HCT116 (cell line): ENCODE measurements at places on chromosomes 13 and 19.
A peak's percentile ranks its signal among the peaks of the same experiment; 100 is the strongest.

DNA sequence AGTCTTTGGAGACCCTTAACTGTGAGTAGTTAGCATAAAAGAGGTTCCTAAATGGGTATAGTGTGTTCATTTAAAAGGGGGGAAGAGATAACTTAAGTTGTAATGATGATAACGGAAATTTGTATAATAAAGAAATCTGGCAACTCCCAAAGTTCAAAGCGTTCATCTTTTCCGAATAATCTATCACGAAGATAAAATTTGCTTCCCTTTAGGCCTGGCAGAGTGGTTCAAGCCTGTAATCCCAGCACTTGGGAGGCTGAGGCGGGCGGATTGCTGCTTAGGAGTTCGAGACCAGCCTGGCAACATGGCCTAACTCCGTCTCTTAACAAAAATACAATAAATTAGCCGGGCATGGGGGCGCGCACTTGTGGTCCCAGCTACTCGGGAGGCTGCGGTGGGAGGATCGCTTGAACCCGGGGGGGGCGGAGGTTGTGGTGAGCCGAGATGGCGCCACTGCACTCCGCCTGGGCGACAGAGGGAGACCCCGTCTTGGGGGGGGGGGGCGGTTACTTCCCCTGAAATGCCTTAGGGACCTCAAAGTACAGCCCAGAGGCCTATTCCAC is 934 bp downstream of the N4BP2L2 start:
- peak; percentile 6 for DNase-seq

GRCh38 chr13:23039266-23039935 is 141.4 kb upstream of the SGCG start:
- no peak for DNase-seq

DNA sequence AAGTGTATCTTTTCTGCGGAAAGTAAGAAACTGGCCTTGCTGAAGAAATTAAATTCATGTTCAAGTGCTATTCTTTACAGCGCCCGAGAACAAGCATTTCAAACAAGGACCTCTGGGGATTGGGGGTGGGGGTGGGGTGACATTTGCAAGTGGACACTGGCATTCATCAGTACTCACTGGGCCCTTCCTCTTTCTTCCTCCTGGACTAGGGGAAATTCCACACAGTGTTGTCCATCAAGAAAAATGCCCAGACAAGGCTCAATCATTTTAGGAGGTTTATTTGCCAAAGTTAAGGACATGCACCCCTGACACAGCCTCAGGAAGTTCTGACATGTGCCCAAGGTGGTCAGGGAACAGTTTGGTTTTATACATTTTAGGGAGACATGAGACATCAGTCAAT is 22.9 kb upstream of the OR10H1 start:
- DNase-seq: no peak

- DNase-seq: no peak
Measured at GRCh38 chr19:32863841-32864240, 5.7 kb downstream of the SLC7A9 start.

- peak; percentile 75 for DNase-seq
Measured at GRCh38 chr13:87123987-87124784, 547.0 kb upstream of the SLITRK5 start.

DNA sequence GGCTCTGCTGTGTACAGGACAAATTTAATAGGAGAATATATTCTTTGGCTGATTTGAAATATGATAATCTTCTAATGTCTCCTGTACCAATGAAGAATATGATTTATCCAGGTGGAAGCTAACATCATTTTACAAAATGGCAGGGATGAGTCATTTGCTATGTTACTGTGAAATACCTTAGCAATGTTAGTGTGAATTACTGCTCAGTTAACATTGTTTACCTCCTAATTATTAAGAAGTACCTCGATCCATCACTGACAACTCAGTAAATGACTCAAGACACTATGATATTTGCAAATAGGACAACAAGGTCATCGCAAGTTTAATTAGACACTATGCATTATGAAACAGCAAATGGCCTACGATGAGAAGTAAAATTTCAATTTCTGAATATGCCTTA is 309.1 kb upstream of the EDNRB start:
- DNase-seq: no peak

- DNase-seq: no peak
Measured at GRCh38 chr19:42074513-42075363, 1.2 kb upstream of the ZNF574 start.

GRCh38 chr19:38736413-38737280 is 7.6 kb downstream of the CAPN12 start:
- DNase-seq: peak; percentile 48

GRCh38 chr13:106354961-106355360 is 180.5 kb downstream of the EFNB2 start:
- no peak for DNase-seq

DNA sequence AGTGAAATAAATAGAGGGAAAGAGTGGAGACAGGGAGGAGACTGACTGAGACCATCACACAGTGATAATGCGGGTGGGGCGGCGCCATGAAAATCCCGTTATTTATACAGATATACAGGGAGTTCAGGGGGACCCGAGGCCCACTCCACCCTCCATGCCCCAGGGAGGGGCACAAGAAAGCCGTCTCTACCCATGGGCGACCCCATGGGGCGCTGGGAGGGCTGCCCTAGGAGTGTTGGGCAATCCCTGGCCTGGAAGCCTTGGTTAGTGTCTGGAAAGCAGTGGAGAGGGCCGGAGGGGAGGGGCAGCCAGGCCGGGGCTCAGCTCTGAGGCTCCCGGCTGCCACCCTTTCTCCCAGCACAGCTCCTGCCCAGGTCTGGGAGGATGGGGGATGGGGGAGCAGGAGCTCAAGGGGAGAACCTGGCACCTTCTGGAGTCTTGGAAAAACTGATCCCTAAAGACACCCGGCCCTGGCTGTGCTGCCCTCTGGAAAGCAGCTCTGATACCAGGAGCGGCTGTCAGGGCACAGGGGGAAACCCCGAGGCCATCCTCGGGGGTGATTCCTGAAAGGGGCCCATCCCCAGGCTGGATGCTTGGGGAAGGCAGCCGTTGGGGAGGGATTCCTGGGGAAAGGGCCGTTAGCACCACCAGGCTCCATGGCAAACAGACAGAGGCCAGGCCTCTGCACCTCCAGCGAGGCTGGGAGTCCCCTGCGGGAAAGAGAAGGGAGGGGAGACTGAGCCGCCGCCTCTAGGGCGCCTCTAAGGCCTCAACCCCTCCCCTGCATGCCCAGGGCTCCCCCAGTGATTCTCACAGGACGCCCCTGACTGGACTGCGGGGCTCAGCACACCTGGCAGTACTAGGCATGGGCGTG is 3.0 kb upstream of the PRKD2 start:
- DNase-seq: no peak

- DNase-seq: peak; percentile 42
Measured at GRCh38 chr13:64928696-64929499, 2301.2 kb downstream of the PCDH9 start.

- DNase-seq: no peak
Measured at GRCh38 chr19:16227837-16228636, 30.3 kb downstream of the AP1M1 start.

DNA sequence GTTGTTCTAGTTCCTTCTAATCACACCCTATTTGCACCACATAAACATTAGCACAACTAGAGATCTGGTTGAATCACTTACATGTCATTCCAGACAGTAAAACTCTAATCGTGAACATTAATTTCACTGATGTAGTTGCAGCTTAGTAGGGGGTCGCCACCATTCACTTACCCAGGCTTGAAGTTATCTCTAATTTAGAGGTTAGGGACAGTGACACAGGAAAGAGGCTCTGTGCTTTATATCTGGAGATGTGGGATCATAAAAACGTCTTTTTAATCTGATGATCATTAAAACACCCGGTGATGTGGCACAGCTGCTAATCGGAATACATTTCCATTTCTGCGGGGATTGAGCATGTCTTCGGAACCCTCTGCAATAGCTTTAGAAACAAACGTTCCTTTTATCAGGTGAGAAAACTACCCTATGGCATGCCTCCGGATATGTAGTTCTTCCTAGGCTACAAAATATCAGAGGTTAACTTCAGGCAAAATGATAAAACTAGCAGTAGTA is 523.0 kb downstream of the MYO16 start:
- no peak for DNase-seq

- no peak for DNase-seq
Measured at GRCh38 chr19:50651174-50651573, 1.9 kb downstream of the C19orf81 start.

- no peak for DNase-seq
Measured at GRCh38 chr13:89577301-89577700, 1770.2 kb upstream of the MIR17HG start.

- no peak for DNase-seq
Measured at GRCh38 chr19:47456721-47457474, 14.8 kb downstream of the SLC8A2 start.

DNA sequence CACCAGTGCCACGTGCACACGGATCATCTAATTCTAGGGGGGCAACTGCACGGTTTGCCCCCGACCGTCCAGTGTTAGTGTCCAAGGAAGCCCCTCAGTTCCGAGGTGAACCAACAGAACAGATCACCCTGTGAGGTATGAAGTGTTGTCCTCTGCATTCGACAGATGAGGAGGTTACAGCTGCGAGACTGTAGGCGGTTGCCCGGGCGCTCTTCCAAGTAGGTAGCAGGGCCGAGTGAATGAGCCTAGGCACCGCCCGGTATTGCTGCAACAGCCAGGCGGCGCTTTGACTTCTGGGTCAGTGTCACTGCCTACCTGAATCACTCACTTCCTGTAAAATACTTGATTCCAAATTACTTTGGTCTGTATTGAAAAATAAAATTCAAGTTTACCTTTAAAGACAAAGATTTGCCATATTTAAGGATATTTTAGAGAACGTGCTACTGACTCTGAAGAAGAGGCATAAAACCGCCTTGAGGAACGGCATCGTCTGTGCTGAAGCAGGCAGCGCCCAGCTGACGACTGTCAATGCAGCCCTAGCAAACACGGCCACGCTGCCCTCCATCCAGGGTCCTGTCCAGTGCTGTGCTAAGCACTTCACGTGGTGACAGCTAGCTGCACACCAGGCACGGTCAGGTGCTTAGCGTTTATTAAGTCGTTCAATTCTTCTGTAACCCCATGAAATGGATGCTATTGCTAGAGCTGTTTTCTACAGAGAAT is 19.3 kb upstream of the RASA3 start:
- peak; percentile 53 for DNase-seq

DNA sequence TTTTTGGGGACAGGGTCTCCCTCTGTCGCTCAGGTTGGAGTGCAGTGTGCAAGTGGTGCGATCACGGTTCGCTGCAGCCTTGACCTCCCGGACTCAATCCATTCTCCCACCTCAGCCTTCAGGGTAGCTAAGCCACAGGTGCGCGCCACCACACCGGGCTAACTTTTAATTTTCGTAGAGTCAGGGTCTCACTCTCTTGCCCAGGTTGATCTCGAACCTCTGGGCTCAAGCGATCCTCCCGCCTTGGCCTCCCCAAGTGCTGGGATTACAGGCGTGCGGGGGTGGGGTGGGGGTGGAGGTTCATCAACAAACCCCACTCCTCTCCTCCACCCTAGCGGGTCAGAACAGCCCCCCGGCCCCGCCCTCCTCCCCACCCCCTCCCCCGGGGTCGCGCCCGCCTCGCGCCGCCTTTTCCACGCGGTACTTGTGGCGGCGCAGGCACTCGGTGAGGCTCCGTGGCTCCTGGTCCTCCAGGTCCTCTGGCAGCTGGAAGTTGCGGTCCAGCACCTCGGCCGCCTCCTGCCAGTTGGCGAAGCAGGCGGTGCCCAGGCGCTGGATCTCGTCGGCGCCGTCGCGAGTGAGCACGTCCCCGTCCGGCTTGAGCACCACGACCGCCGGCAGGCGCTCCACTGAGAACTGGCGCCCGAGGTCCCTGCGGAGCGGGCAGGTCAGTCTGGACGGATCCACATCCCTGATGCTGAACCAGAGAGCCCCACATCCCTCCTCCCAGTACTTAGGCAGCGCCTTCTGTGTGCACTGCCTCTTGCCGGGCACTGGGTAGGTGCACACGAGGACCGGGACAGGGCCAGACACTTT is 5.2 kb downstream of the NXNL1 start:
- no peak for DNase-seq

DNA sequence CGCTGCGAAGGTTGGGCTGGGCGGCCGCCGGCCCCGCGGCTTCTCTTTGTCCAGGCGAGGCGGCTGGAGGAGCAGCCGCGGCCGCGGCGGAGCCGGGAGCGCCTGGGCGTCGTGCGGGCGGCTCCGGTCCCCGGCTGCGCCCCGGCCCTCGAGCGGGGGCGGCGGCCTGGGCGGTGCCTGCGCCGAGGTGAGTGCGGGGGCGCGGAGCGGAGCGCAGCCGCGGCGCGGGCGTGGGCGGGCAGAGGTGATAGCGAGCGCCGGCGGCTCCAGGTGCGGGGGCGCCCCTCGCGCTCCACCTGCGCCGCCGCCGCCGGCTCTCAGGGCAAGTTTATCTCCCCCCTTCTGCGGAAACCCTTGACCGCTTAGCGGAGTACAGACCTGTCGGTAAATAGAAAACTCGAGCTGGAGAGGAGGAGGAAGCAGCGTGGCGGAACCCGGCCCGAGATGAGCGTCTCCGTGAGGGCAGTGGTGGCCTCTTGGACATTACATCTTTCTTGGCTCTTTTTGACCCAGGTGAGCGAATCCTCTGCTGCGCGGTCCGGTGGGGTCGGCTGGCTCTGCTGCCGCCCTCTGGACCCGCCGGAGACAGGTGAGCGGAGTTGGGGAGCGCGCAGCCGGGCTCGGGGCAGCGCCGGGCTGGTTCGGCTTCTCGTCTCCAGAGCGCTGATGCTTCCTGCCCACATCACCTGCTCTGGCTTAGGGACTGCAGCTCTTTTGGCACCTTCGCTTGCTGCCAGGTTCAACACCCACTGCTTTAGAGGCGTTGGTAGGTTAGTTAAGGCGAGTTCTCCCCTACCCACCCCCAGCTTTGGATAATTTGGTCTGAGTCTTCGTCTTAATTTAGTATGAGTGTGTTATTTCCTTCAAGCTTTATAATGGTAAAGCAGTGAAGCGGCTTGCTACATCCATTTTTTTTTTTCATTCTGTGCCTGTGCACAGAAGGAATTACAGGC is at the start of gene MTUS2:
Gene MTUS2 (plus strand): TSS at position 241 of the 953 bp plus-strand sequence.
- DNase-seq: no peak

GRCh38 chr13:99656092-99656745 is 154.9 kb downstream of the TM9SF2 start:
- peak; percentile 55 for DNase-seq

DNA sequence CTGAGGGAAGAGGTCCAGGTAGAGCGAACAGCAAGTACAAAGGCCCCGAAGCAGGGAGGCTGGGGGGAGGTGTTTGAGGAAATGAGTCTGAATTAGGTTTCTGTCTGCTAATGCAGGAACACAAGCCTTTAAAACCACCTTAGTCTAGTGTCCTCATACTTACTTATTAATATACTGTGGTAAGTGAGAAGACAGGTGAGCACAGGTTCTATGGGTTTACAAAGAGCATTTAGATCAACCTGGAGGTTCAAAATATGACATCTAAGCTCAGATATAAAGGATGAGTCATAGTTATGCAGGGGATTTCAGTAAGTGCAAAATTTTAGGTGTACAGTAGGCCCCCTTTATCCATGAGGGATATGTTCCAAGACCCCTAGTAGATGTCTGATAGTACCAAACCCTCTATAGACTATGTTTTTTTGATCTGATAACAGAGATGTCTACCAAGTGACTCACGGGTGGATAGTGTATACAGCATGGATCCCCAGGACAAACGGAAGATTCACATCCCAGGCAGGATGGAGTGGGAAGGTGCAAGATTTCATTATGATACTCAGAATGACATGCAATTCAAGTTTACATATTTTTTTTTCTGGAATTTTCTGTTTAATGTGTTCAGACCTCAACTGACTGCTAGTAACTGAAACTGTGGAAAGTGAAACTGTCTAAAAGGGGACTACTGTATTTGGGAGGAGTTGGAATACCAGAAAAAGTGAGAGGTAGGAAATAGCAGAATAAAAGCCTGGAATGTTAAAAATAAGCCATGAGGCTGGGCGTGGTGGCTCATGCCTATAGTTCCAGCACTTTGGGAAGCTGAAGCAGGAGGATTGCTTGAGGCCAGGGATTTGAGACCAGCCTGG is 18.2 kb upstream of the MED4 start:
- DNase-seq: no peak
